ENCODE measurements at places on chromosomes 12 and 14.

DNA sequence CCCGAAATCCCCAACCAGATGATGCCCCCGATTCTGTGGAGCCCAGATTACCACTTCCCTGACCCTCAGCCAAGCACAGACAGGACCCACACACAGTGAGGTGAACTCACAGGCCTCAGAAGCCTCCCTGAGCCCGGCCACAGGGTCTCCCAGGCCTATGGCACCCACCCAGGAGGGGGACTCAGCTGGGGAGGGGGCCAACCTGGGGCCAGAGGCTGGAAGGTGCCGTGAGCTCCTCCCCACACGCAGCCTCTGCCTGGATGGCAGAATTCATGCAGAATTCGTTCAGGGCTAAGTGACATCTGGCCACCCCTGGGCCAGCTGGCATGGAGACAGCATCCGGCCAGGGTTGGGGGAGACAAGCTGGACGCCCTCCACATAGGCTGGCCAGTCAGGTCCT lies 11.8 kb downstream of the TMEM179 start:
- no peak for DNase-seq

GRCh38 chr12:546920-547845 lies 87.4 kb downstream of the B4GALNT3 start:
- DNase-seq, result peak; percentile 60

DNA sequence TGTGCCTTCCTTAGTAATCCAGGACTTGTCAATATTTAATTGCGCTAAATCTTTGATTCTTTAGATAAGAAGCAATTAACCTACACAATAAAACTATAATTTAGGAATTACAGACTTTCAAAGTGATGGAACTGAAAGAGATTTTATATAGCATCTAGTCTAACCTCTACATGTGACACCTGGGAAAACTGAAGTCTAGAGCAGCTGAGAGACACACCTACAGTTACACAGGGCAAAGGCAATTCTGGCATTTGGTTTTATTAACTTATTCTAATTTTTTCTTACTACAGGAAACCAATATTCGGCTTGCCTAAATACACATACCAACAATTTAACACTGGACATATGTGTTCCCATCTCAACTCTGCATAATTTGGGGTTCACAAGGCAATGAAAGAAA lies 196.5 kb downstream of the STXBP6 start:
- DNase-seq, result no peak

DNA sequence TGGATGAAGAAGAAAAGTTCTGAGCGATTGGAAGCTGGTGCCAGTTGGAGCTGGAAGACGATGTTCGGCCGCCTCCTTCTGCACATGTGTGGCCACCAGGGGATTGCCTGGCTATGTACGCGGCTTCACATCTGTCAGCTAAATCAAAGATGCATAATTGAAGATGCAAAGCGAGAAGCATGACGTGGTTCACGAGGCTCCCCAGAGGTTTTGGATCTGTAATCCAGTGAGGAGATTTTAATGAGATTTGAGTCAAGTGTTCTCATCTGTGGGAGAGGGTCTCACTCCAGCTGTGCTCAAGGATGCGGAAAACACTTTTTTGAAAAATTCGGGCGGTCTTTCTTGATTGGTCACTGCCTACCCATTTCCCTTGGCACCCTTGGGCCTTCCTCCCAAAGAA lies 94.6 kb downstream of the PAX9 start:
- DNase-seq, result no peak

- DNase-seq, result no peak
These were observed 38.9 kb upstream of the CIT start for GRCh38 chr12:119915894-119916510.

DNA sequence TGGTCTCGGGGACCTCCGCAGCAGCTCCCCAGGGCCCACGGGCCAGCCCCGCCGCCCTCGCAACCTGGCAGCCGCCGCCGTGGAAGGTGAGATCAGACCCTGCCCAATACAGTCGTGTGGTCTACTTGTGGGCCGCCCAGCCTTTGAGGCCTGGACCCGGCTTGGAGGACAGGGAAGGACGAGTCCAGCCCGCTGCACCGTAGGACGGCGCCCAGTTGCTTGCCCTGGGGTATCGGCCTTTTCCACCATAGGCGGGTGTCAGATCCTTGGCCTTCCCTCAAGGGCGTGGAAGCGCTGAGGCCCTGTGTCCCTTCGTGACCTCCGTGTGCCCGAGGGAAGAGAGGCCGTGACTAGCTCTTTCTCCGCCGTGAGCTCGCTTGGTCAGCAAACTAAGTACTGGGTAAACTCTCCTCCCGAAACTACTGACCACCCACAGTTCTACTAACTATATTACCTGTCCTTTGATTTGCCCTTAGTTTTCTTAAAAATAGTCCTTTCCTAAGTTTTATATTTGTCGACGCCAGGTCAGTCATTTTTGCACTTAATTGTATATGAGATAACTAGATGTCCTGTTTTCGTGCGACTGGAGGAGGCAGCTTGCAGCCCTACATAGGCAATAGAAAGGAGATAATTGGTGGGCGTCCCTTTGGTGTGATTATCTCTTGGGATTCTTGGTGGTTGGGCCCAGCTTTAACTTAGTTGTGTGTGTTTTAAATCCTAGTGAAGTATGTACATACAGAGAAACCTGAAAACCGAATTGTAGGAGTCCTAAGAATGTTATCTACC lies 757 bp downstream of the SLC25A3 start:
- peak; percentile 21 for DNase-seq

DNA sequence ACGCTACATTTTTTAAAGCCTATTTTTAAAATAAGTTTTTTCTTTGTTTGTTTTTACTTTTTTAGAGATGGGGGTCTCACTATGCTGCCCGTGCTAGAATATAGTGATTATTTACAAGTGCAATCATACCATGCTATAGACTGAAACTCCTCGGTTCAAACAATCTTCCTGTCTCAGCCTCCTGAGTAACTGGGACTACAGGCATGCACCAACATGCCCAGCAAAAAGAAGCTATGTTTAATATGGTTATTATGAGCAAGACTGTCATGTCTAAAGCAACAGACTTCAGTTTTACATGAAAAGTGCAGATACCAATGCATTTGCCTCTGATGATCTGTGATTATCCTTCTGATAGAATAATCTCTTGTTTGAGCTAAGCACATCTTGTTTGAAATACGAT lies 45.6 kb upstream of the SGPP1 start:
- DNase-seq, result no peak

DNA sequence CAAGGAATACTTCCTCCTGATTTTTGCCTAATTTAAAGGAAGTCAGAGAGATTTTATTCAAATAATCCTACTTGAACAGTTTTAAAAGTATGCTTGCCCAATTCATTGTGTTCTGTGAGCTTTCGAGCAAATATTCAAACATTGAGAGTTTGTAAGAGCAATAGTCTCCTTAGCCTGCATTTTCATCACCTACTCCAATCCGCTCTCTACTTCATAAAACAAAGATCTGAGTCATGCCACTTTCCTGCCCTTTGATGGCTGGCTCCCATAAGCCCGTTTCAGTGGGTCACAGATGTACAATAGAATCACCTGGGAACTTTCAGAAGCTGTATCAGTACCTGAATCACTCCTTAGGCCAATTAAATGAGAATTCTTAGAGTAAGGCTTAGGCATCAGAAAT lies 319.2 kb downstream of the PDZRN4 start:
- no peak for DNase-seq

DNA sequence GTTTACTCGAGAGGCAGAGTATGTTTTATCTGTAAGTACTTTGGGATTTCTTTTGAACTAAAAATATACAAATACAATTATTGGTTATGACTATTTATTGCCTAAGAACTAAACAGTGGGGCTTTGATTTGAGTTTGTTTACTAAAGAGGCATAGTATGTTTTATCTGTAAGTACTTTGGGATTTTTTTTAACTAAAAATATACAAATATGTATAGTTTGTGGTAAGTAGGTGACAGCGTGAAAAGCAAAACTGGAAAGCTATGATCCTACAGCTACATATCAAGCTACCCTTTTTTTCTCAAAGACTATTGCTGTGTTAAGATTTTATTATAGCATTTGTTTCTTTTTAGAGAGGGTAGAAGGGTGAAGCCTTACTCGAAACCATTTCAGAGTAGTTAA lies 171.0 kb downstream of the RAD51B start:
- no peak for DNase-seq

DNA sequence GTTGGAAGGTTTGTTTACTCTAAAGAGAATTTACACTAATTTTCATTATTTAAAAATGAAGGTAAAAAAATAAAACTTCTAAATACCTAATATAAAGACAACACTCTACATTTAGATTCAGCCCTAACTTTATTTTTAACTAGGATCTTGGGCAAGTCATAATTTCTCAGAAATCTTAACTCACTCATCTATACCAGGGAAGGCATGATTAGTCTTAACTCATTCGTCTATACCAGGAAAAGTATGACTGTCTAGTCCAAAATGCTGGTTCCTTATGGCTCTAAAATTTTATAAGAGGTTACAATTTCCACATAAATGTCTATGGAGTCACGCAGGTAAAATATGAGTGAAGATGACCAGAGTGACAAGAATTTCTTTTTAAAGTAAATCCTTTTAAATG lies 52.7 kb upstream of the POC1B start:
- no peak for DNase-seq

- DNase-seq, result no peak
These were observed 5.3 kb upstream of the LRTM2 start for GRCh38 chr12:1815108-1815507.

DNA sequence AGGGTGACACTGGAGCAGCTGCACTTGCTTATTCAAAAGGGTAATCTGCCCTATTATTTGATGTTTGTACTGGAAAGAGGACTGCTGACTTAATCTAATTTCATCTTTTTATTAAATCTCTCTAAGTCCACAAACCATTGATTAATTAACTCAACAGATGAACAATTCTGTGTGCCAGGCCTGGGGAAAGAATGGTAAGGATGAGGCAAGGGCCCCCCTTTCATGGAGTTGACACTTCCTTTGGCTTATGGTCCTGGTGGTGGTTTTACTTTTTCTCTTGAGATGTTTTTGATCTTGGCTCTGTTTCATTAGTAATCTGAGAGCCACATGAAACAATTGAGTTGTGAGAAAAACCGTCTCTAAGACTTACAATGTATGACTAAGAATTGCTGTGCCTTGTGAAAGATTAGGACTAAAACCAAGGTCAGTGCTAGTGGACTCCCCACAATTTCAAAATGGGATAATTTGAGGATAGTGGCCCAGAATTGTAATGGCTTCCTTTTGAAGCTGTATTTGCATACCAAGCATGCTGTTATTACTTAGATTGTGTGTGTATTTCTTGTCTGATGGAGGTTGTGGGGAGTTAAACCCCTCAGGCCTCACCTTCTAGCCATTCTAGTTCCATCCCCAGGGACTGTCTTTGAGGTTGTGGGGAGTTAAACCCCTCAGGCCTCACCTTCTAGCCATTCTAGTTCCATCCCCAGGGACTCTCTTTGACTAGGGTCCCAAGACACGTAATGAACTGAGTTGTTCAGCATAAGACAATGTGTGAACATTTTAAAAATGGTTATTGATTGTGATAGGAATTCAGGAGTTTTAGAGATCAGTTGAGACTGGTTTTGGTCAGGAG lies 52.5 kb upstream of the EVL start:
- no peak for DNase-seq

GRCh38 chr12:43131301-43131700 lies 420.7 kb downstream of the ADAMTS20 start:
- no peak for DNase-seq

- peak; percentile 94 for DNase-seq
These were observed 86.7 kb downstream of the NCOR2 start for GRCh38 chr12:124480469-124481256.

- no peak for DNase-seq
These were observed 53.4 kb downstream of the RCOR1 start for GRCh38 chr14:102645746-102646440.

DNA sequence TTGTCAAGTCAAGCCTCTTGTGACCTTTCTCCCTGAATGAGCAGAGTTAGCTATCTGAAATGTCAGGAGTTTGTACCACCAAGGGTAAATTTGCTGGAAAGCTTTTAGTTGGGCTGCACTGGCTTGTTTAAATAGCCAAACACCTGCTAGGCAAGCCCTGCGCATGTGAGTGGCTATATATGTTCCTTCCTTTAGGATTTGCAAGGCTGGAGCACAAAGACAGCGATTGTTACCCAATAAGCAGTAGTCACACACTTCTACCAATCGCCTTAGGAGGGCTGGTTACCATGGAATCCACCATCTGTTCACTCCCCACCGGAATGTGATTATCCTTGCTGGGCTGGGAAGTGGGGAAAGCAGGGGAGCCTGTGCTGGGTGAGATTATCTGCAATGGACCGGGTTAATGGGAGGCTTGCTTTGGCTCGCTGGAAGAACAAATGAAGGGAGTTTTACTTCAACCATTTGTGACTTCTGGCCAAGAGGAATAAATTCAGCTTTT lies 102.5 kb downstream of the FGD4 start:
- DNase-seq, result peak; percentile 50

GRCh38 chr12:5973461-5974115 lies 28.5 kb upstream of the ANO2 start:
- no peak for DNase-seq

- peak; percentile 93 for DNase-seq
These were observed 198.3 kb upstream of the AMIGO2 start for GRCh38 chr12:47277972-47278448.

- DNase-seq, result peak; percentile 26
These were observed 154.4 kb downstream of the GPHN start for GRCh38 chr14:66662374-66662773.

DNA sequence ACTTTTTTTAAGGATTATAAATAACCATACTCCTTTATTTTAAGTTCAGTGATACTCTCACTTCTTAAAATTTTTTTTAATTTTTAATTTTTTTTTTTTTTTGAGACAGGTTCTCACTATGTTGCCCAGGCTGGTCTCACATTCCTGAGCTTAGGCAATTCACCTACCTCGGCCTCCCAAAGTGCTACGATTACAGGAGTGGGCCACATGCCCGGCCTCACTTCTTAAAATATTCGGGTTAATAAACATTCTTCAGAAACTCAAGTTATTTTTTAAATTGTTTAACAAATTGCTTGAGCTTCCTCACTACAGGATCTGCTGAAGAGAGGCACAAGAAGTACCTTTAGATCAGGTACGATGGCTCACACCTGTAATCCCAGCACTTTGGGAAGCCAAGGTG lies 4.3 kb upstream of the SRP54 start:
- DNase-seq, result no peak

GRCh38 chr12:3827301-3828000 lies 45.7 kb downstream of the PARP11 start:
- DNase-seq, result no peak

All from EL (cell line).